ENCODE measurements at places on chromosomes 16 and 17. TPM values are rescaled to one million over a fixed set of nuclear protein-coding genes. Genes with fewer than 3 reads are reported as not detected.
A peak's percentile ranks its signal among the peaks of the same experiment; 100 is the strongest.

DNA sequence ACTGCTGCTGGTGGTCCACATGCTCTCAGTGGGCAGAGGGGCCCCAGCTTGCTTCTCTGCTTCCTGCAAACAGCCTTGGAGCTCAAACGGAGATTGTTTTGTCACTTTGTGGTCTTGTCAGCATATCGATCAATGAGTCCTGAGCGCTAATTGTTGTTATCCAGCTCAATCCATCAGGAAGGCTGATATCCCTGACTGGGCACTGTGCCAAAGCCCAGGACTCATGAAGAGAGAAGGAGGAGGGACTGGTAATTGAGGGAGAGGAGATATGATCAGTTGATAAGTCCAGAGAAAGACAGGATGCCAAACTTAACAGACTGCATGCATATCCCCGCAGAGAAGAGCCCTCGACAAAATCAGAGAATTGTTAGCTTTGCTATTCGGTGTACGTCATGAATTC is 58.6 kb upstream of the DNAH9 start:
- no peak for DNase-seq

Gene SECTM1
- total RNA-seq = 34.2 TPM

GRCh38 chr17:28977659-28978355 is 26.5 kb upstream of the PHF12 start:
- no peak for DNase-seq

GRCh38 chr16:12260647-12261262 is 284.2 kb downstream of the SNX29 start:
- no peak for DNase-seq

GRCh38 chr17:47994724-47995123 is 23.8 kb downstream of the CDK5RAP3 start:
- no peak for DNase-seq

Gene KCNJ12
- 1.7 TPM for total RNA-seq

Gene TSNAXIP1
- 1.8 TPM for total RNA-seq

- no peak for DNase-seq
Observed at GRCh38 chr17:37789771-37790541, 45.1 kb upstream of the HNF1B start.

DNA sequence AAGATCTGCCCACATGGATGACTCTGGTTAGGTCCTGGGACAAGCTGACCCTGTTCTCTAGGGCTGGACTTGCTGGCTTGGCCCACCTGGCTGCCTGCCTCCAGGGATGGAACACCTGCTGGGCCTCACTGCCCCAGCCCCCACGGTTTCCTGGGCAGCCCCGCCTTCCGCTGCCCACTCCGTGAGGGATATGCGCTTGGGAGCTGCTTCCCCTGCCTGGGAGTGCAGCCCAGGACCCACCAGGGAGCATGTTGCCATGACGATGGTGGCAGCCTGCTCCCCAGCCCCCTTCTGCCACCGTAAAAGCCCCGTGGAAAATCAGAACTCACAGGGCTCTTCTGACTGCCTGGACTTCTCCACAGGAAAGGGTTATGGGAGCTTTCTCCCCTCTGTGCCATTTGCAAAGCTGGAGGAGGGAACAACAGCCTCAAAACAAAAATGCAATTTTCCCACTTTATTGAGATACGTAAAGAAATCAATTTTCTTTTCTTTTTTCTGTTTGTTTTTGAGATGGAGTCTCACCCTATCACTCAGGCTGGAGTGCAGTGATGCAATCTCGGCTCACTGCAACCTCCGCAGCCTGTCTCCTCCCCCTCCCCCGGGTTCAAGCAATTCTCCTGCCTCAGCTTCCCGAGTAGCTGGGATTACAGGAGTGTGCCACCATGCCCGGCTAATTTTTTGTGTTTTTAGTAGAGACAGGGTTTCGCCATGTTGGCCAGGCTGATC is 18.0 kb upstream of the GAS7 start:
- DNase-seq = no peak

Gene GNG13
- total RNA-seq = not detected

- no peak for DNase-seq
Observed at GRCh38 chr17:38697061-38697820, 7.8 kb upstream of the MLLT6 start.

Gene PCTP
- 5.2 TPM for total RNA-seq

DNA sequence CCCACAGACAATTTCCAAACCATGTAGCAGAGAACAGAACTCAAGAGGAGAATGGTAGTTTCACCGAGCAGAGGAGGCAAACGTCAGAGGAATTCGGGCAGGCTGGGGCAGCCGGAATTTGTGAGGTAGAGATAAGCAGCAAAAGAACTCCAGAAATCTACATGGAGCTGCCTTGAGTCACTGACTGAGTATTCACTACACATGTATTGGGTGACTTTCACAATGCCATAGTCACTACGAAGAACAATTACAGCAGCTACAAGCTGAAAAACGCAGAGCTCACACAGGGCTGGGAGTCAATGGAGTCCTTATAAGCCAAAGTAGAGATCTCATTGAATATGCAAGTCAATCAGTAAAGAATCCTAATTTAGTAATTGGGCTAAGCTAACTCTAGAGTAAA is 13.4 kb downstream of the CMC2 start:
- peak; percentile 98 for DNase-seq

- no peak for DNase-seq
Observed at GRCh38 chr17:72004611-72005331, 116.0 kb upstream of the SOX9 start.

- no peak for DNase-seq
Observed at GRCh38 chr17:19714542-19715411, 1.6 kb downstream of the SLC47A2 start.

GRCh38 chr16:19857593-19858339 is 26.9 kb downstream of the GPRC5B start:
- DNase-seq = no peak

All from fibroblast of the aortic adventitia (primary cell).